Osteocyte (in vitro differentiated cells): ENCODE measurements at places on chromosomes 1 and 21. TPM values are rescaled to one million over a fixed set of nuclear protein-coding genes. Genes with fewer than 3 reads are reported as not detected.

Gene ST6GALNAC5
- total RNA-seq, result 2.6 and 3.7 TPM in 2 replicates

Gene PKP1
- not detected in 2 replicates for total RNA-seq

DNA sequence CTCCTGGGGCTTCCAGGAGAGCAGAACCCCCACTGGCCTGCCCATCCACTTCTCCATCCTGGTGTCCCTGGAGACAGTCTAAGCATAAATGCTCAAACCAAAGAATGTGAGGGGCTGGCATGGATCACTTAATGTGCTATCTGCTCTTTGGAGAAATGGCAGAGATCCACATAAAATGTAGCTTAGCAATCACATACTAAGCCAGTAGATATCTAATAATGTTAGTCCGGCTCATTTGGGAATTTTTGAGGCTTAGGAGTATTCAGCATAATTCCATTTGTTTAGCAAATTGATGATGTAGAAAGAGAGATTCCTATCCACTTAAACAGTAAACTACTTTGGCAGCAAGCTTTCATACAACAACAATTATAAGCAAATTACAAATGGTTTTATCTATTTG, 90.7 kb downstream of the TENT5C start:
- no peaks in the 10 kb centered on the region for H3K36me3 ChIP-seq
- H3K27ac ChIP-seq, result no peak overlapping the region
- H3K4me3 ChIP-seq, result no peak overlapping the region

DNA sequence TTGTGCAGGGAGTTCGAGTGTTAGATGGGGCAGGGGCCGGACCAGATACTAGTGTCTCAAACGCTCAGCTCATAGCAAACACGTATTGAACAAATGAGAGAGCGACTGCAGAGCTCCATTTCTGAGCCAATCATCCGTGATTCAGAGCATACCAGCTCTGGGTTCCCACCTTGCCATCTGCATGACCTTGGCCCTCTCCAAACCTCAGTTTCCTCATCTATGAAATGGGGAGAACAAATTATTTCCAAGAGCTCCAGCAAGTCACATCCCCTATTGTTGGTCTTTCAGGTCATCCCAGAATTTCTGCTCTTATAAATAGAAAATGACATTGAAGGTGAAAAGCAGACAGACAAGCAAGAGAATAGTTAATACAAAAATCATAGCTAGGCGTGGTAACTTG, 10.2 kb upstream of the RUNX3 start:
- no peaks in the 10 kb centered on the region for H3K4me1 ChIP-seq
- no peak overlapping the region for H3K27ac ChIP-seq
- DNase-seq, result no peak
- no peak overlapping the region for H3K4me3 ChIP-seq

- H3K27me3 ChIP-seq, result no peaks in the 10 kb centered on the region
- peaks cover 3% of the 10 kb centered on the region for H3K36me3 ChIP-seq
- no peak overlapping the region for H3K4me3 ChIP-seq
- H3K27ac ChIP-seq, result no peak overlapping the region
- peaks cover 42% of the 10 kb centered on the region for H3K4me1 ChIP-seq
These were observed 26.7 kb downstream of the STPG1 start for GRCh38 chr1:24386931-24387330.

DNA sequence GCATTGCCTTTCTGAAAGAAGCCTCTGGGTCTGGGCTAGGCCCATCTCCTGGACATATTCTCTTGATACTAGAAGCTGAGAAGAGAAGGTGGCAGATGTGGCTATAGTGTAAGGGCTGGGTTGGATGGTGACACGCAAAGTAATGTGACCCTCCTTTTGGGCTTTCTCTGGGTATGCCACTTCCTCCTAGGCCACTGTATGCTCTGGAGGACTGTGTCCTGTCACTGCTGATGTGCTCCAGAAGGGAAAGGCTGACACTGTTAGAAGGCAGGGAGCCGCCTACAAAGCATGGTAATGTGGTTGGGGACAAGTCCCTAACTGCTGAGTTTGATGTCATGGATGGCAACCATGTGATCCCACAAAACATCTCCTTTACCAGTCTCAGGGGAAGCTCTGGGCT, 112.1 kb downstream of the BCAR3 start:
- H3K4me1 ChIP-seq, result peaks cover 23% of the 10 kb centered on the region
- no peaks in the 10 kb centered on the region for H3K27me3 ChIP-seq
- no peak overlapping the region for H3K4me3 ChIP-seq
- DNase-seq, result no peak
- H3K36me3 ChIP-seq, result peaks cover 42% of the 10 kb centered on the region
- no peak overlapping the region for H3K27ac ChIP-seq
